ENCODE measurements at places on chromosomes 1 and 21.

DNA sequence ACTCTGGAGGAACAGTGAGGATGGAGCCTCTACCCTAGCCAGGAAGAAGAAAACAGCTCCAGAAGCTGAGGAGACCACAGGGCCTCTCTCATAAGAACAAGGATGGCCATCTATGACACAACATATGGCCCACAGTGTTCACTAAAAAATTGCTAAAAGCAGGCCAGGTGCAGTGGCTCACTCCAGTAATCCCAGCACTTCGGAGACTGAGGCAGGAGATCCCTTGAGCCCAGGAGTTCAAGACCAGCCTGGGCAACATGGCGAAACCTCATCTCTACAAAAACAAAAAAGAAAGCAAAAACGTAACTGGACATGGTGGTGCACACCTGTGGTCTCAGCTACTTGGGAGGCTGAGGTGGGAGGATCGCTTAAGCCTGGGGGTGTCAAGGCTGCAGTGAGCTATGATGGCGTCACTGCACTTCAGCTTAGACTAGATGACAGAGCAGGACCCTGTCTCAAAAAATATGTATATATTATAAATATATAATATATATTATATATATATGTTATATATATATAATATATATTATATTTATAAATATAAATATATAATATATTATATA lies 103.1 kb downstream of the TOMM20 start:
- no peak for DNase-seq
- peaks cover 25% of the 10 kb centered on the region for H3K4me1 ChIP-seq
- no peaks in the 10 kb centered on the region for H3K27me3 ChIP-seq
- no peaks in the 10 kb centered on the region for H3K36me3 ChIP-seq
- peak overlapping the region; percentile 90 for H3K27ac ChIP-seq
- H3K4me3 ChIP-seq, result no peak overlapping the region

- peak overlapping the region; percentile 88 for H3K4me3 ChIP-seq
- peaks cover 35% of the 10 kb centered on the region for H3K36me3 ChIP-seq
- H3K27ac ChIP-seq, result peak overlapping the region; percentile 94
- no peak for DNase-seq
- H3K27me3 ChIP-seq, result no peaks in the 10 kb centered on the region
- H3K4me1 ChIP-seq, result peaks cover 70% of the 10 kb centered on the region
Measured at GRCh38 chr21:44088401-44088780, 18.8 kb upstream of the PWP2 start.

- H3K4me3 ChIP-seq, result no peak overlapping the region
- no peaks in the 10 kb centered on the region for H3K4me1 ChIP-seq
- no peaks in the 10 kb centered on the region for H3K36me3 ChIP-seq
Measured at GRCh38 chr1:102191723-102192122, 195.0 kb upstream of the OLFM3 start.

GRCh38 chr1:41661428-41662060 lies 177.1 kb upstream of the EDN2 start:
- H3K27ac ChIP-seq, result peak overlapping the region; percentile 69
- DNase-seq, result no peak
- peaks cover 41% of the 10 kb centered on the region for H3K4me1 ChIP-seq
- H3K27me3 ChIP-seq, result no peaks in the 10 kb centered on the region

GRCh38 chr1:150974580-150975478 lies at the start of gene CERS2:
CERS2 (minus strand) TSS chr1:150974835; CDS start chr1:150969090, 5,745 bp downstream.
- H3K4me3 ChIP-seq, result peak within 1 kb of the TSS; percentile 88
- no peaks in the 10 kb centered on the region for H3K36me3 ChIP-seq
- H3K27ac ChIP-seq, result peak within 1 kb of the TSS; percentile 93
- DNase-seq, result peak; percentile 83
- peaks cover 59% of the 10 kb centered on the region for H3K4me1 ChIP-seq
- H3K27me3 ChIP-seq, result no peaks in the 10 kb centered on the region

Measured in natural killer cell treated with Interleukin-12 subunit alpha and Interleukin-12 subunit beta and Interleukin-15 and Interleukin-18, amount 100 ng/mL, for 72 hours (primary cell).